Type B pancreatic cell (in vitro differentiated cells): ENCODE measurements at places on chromosomes 2 and 18. TPM values are rescaled to one million over a fixed set of nuclear protein-coding genes. Genes with fewer than 3 reads are reported as not detected.
A peak's percentile ranks its signal among the peaks of the same experiment; 100 is the strongest.

- no peak overlapping the region for H3K4me3 ChIP-seq
- H3K27me3 ChIP-seq = no peaks in the 10 kb centered on the region
- peaks cover 23% of the 10 kb centered on the region for H3K4me1 ChIP-seq
- no peak for DNase-seq
- no peaks in the 10 kb centered on the region for H3K36me3 ChIP-seq
Observed at GRCh38 chr2:45777996-45778719, 126.7 kb downstream of the PRKCE start.

CKAP2L gene
- total RNA-seq = 9.7 and 25.4 TPM in 2 replicates

DNA sequence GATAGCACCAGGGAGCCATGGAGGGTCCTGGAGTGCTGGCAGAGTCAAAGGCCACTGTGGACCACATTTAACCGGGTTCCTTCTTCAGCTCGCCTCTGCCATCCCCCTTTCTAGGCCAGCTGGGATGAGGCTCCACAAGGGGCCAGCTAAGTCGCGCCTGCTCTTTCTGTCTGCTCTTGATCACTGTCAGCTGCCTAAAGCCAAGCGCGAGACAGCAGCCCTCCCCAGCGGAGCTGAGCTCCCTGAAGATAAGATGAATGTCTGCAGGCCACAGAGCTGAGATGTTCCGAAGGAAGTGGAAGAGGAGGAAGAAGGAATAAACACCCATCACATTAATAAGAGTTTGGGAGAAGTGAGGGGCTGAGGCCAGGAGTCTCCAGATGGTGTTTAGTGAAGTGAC is 99.6 kb downstream of the CELF4 start:
- H3K4me3 ChIP-seq = no peak overlapping the region
- H3K36me3 ChIP-seq = no peaks in the 10 kb centered on the region
- no peak for DNase-seq

- peak overlapping the region; percentile 37 for H3K27ac ChIP-seq
- DNase-seq = no peak
- no peaks in the 10 kb centered on the region for H3K36me3 ChIP-seq
- no peak overlapping the region for H3K4me3 ChIP-seq
- peaks cover 20% of the 10 kb centered on the region for H3K27me3 ChIP-seq
Observed at GRCh38 chr2:99891428-99891780, 251.0 kb downstream of the AFF3 start.

KRTCAP3 gene
- 12.4 and 23.9 TPM in 2 replicates for total RNA-seq

- H3K27me3 ChIP-seq = peaks cover 3% of the 10 kb centered on the region
- no peak overlapping the region for H3K27ac ChIP-seq
- H3K4me1 ChIP-seq = peaks cover 13% of the 10 kb centered on the region
- peaks cover 17% of the 10 kb centered on the region for H3K36me3 ChIP-seq
- DNase-seq = no peak
Observed at GRCh38 chr2:3149441-3150217, 228.0 kb downstream of the EIPR1 start.

GRCh38 chr2:188517549-188518215 is 226.0 kb downstream of the GULP1 start:
- H3K36me3 ChIP-seq = peaks cover 9% of the 10 kb centered on the region
- H3K4me1 ChIP-seq = peaks cover 6% of the 10 kb centered on the region
- H3K4me3 ChIP-seq = no peak overlapping the region
- no peaks in the 10 kb centered on the region for H3K27me3 ChIP-seq

GRCh38 chr2:127610561-127610960 is 35.4 kb upstream of the GPR17 start:
- H3K4me3 ChIP-seq = no peak overlapping the region
- no peaks in the 10 kb centered on the region for H3K36me3 ChIP-seq
- DNase-seq = peak; percentile 36
- no peaks in the 10 kb centered on the region for H3K4me1 ChIP-seq
- peaks cover 5% of the 10 kb centered on the region for H3K27me3 ChIP-seq
- H3K27ac ChIP-seq = no peak overlapping the region

GRCh38 chr2:152434395-152435182 is 99.6 kb downstream of the FMNL2 start:
- DNase-seq = no peak
- H3K27ac ChIP-seq = no peak overlapping the region
- H3K4me3 ChIP-seq = no peak overlapping the region
- peaks cover 4% of the 10 kb centered on the region for H3K36me3 ChIP-seq
- no peaks in the 10 kb centered on the region for H3K27me3 ChIP-seq

DNA sequence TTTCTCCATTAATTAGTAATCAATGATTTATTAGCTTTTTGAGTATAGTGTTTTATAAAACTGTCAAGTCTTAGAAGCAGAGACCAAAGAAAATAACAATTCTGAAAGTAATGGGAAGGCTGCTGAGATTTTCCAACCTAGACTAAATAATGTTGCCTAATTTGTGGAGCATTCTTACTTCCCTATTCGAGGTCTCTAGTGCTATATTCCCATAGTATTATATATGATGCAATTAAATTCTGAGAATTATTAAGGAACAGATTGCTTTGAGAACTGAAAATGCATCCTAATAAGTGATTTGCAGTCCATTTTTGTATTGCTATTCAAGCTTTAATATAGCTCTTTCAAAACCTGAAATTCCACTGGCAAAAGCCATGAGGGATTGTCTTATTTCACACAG is 27.7 kb upstream of the DOCK10 start:
- peaks cover 13% of the 10 kb centered on the region for H3K27me3 ChIP-seq
- no peaks in the 10 kb centered on the region for H3K36me3 ChIP-seq
- no peak overlapping the region for H3K27ac ChIP-seq
- DNase-seq = no peak
- H3K4me1 ChIP-seq = peaks cover 4% of the 10 kb centered on the region

DNA sequence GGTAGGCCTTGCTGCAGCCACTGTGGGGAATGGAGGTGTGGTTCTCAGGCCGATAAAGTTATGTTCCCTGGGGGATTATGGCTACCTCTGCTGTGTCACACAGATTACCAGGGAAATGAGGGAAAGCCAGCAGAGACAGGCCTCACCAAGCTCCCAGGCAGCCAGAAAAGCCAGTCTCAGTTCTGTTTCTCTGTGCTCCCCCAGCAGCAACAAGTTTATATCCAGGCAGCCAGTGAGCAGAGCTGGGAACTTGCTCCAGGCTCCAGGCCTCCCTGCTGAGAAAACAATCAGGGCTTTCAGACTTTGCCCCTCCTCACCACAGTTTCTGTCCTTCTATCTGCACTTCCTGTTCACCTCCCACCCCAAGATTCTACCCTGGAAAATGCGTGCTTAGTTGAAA is 596.6 kb upstream of the GYPC start:
- no peak overlapping the region for H3K4me3 ChIP-seq
- no peak overlapping the region for H3K27ac ChIP-seq
- peaks cover 7% of the 10 kb centered on the region for H3K36me3 ChIP-seq
- no peak for DNase-seq
- no peaks in the 10 kb centered on the region for H3K27me3 ChIP-seq

- H3K27ac ChIP-seq = no peak overlapping the region
- H3K27me3 ChIP-seq = no peaks in the 10 kb centered on the region
- H3K36me3 ChIP-seq = peaks cover 28% of the 10 kb centered on the region
- H3K4me1 ChIP-seq = peaks cover 7% of the 10 kb centered on the region
- no peak overlapping the region for H3K4me3 ChIP-seq
Observed at GRCh38 chr2:222915092-222915957, 54.5 kb downstream of the ACSL3 start.

GRCh38 chr2:142531377-142531776 is 346.1 kb upstream of the KYNU start:
- peaks cover 4% of the 10 kb centered on the region for H3K4me1 ChIP-seq
- no peak overlapping the region for H3K27ac ChIP-seq
- no peak for DNase-seq
- H3K4me3 ChIP-seq = no peak overlapping the region

GRCh38 chr2:42245396-42245795 is 76.2 kb downstream of the EML4 start:
- no peak overlapping the region for H3K4me3 ChIP-seq
- DNase-seq = no peak
- H3K27me3 ChIP-seq = no peaks in the 10 kb centered on the region
- H3K4me1 ChIP-seq = peaks cover 25% of the 10 kb centered on the region
- H3K36me3 ChIP-seq = peaks cover 18% of the 10 kb centered on the region

DNA sequence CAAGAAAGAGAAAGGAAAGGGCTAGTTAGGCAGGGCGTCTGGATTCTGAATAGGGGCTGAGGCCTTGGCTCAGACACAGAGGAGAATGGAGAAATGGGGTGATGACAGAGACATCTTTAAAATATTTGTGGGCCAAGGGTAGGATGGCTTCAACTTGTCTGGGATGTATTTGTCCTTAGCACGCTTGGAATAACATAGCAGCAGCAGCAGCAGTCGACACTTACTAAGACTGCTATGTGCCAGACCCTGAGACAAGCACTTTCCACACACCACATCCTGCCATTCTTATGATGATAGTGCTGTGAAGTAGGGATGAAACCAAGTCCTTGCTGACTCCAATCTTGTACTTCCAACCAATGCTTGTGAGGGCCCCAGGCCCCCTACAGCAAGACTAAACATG is 2.6 kb downstream of the IL1RL1 start:
- no peaks in the 10 kb centered on the region for H3K4me1 ChIP-seq
- H3K27me3 ChIP-seq = peaks cover 4% of the 10 kb centered on the region
- H3K4me3 ChIP-seq = no peak overlapping the region

DNA sequence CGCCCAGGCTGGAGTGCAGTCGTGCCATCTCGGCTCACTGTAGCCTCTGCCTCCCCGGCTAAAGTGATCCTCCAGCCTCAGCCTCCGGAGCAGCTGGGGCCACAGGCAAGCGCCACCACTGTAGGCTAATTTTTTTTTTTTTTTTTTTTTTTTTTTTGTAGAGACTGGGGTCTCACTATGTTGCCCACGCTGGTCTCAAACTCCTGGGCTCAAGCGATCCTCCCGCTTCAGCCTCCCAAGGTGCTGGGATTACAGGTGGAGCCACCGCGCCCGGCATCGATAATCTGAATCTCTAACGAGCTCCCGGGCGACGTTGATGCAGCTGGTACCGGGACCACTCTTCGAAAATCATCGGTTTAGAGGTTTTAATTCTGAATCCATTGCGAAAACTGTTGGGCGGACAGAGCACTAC is 520 bp upstream of the CYP20A1 start:
- H3K4me1 ChIP-seq = peaks cover 11% of the 10 kb centered on the region
- peak overlapping the region; percentile 98 for H3K27ac ChIP-seq
- H3K36me3 ChIP-seq = peaks cover 23% of the 10 kb centered on the region
- H3K27me3 ChIP-seq = no peaks in the 10 kb centered on the region
- peak overlapping the region; percentile 97 for H3K4me3 ChIP-seq

FSHR gene
- not detected in 2 replicates for total RNA-seq

- H3K4me1 ChIP-seq = no peaks in the 10 kb centered on the region
- no peak for DNase-seq
- H3K36me3 ChIP-seq = no peaks in the 10 kb centered on the region
Observed at GRCh38 chr2:168928113-168928831, 27.2 kb downstream of the G6PC2 start.

TEKT4 gene
- total RNA-seq = 0.34 TPM in 1 of 2 replicates, not detected in the other

C18orf54 gene
- total RNA-seq = 3.8 and 18.4 TPM in 2 replicates

PPP3R1 gene
- 46.3 and 46.5 TPM in 2 replicates for total RNA-seq

DNA sequence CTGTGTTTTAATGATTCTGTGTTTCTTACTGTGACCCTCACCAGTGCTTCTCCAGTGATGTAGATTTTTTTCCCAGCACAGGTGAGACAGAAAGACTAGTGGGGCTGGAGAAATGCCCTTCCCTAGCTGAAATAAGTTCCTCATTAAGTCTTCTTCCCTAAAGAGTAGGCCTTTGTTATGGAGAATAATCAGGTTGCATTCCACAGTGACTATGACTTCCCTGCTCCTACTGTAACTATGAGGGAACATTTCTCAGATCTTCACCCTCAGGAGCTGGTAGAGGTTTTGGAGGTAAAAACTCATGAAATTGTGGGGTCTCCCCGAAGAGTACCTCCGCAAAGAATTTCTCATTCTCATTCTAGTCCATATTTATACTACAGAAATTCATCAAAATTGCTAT is 286.2 kb downstream of the GRB14 start:
- DNase-seq = no peak
- no peak overlapping the region for H3K27ac ChIP-seq
- H3K4me3 ChIP-seq = no peak overlapping the region
- no peaks in the 10 kb centered on the region for H3K27me3 ChIP-seq
- H3K4me1 ChIP-seq = no peaks in the 10 kb centered on the region
